ENCODE measurements at places on chromosomes 6 and 20.

- DNase-seq = peak; percentile 75
These were observed 8.3 kb downstream of the PI16 start for GRCh38 chr6:36962874-36963273.

GRCh38 chr6:156735751-156736150 is 41.4 kb upstream of the ARID1B start:
- no peak for DNase-seq

DNA sequence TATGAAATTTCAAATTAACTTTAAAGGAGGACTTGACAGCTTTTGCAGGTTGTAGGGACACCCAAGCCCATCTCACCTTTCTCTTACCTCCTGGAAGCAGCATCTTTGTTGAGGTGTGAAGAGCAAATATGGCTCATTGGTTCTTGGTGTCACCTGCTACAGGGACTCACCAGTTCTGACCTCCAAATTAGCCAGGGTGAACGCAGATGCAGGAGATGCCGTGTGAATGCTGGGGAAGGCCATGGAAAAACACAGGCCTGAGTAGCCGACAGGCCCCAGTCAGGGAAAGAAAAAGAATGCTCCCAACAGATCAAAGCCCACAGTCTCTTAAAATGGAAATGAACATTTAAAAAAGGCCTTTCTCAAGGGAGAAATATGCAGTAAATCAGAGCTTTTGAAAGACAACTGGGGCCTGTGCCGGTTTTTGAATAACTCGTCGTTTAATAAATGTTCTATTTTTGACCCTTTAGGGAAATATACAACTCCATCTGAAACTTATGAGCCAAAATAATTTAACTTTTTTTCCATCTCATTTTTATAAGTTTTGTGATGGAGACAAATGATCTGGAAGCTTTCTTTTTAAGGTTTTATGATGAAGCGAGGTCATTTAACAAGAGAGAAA is 167.5 kb downstream of the CD83 start:
- no peak for DNase-seq

- no peak for DNase-seq
These were observed 335.8 kb upstream of the NT5E start for GRCh38 chr6:85113934-85114580.

DNA sequence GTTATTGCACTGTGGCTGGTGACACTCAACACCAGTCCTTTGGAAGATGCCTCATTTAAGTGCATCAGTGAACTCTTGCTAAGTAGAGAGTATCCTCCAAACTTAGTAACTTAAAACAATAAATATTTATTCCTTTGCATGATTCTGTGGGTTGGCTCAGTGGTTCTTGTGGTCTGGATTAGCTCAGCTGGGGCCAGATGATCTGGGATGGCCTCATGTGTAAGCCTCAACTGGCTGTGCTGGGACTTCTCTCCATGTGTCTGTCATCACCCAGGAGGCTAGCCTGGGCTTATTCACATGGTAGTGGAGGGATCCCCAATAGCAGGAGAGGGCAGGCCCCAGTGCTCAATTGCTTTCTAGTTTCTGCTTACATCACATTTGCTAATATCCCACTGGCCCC is 8.3 kb downstream of the LRRN4 start:
- no peak for DNase-seq

- DNase-seq = no peak
These were observed 853.8 kb downstream of the MAFB start for GRCh38 chr20:39835130-39835842.

GRCh38 chr6:54860739-54861138 is 14.2 kb downstream of the FAM83B start:
- DNase-seq = no peak

- DNase-seq = no peak
These were observed 12.8 kb upstream of the FANCE start for GRCh38 chr6:35439308-35439707.

GRCh38 chr6:155141002-155141401 is 122.8 kb upstream of the CLDN20 start:
- DNase-seq = no peak

GRCh38 chr6:17439243-17439993 is 46.0 kb downstream of the CAP2 start:
- DNase-seq = no peak

DNA sequence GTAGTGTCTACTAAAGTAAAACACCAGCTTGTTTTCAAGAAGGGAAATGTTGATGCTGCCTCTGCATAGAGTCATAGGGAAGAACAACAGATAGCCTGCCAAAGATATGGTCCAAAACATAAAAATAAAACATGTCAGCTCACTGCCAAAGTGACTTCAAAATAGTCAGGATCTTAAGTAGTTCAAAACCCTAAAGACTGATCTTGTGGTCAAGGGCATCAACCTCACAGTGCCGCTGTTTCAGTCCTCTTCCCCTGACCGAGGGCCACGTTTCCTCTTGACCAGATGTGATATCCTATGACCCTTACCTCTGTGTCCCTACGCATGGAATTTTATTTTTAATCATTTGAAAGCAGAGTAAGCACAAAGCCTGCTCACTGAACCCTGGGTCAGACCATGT is 104.2 kb upstream of the CNKSR3 start:
- DNase-seq = no peak

DNA sequence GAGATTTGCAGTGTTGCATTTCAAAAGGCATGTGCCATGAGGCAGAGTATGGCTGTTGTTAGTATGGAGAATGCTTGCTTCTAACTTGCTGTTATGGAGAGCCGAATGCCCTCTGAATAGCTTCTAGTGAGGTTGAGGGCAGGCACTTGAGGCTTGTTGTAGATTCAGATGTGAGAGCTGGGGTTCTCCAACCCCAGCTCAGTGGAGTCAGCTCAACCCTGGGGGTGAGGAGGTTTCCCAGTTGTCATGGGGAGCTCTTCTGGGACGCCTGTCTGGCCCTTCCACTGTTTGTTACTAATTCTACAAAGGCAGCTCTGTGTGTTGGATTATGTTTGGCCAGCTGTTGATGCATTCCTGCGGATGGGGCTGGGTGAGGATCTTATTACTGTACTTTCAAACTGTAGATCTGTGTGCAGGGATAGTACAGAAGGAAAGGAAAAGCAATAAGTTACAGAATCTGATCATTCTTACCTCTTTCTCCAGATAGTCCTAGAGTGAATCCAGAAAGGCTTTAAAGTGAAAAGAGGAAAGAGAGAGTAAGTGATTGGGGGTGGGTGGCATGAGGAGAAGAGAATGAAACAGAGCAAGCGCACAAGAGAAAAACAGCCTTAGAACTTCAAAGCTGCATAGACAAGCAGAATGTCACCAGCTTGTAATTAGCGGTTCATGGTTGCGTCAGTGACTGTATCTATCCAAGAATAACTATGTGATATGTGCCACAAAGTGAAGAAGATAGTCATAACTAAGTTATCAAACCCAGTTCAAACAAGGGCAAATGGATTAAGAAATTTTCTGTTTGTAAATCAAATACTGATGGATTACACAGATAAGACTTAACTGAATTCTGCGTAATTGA is 148.7 kb downstream of the PRL start:
- no peak for DNase-seq

DNA sequence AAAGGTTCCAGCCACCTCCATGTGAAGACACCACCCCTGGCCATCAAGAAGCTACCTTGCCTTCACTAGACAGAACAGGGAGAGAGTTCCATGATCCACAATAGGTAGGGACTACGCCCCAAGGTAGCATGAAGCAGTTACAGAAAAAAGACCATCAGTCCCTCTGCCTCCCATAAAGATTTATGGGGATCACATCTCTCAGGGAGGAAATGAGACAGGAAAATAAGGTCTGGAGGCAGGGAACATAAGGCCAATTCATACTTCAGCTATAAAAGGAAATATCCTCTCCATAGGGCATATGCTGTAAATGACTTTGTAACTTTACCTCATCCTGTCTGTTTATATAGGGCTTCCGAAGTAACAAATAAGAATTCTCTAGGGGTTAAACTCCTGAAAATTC is 129.4 kb downstream of the OR2B2 start:
- DNase-seq = no peak

- no peak for DNase-seq
These were observed 23.0 kb upstream of the MYLIP start for GRCh38 chr6:16105854-16106253.

DNA sequence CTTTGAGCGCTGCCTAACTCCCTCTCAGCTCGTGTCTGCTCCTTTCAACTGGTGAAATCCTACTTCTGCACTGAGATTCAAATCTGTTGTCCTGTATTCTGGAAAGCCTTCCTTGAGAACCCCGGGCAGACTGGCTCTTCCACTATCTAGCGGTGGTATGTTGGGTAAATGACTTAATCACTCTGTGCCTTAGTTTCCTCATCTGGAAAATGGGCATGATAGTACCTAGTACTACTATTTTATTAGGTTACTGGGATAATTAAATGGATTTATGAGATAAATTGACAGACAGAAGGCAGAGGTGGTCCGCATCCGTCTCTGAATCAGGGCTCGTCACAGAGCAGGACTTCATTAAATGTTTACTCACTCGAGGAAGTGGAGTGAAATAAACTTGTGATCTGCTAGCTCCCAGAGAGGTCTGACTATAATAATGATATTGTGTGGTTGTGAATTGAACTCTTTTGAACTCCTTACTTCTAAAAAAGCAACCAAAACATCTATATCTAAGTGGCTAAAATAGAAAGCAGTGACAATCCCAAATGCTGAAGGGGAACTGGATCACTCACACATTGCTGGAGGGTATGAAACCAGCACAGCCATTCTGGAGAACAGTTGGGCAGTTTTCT is 26.6 kb downstream of the PPP1R16B start:
- DNase-seq = no peak

GRCh38 chr20:42260184-42260583 is 642.0 kb upstream of the CHD6 start:
- DNase-seq = no peak

DNA sequence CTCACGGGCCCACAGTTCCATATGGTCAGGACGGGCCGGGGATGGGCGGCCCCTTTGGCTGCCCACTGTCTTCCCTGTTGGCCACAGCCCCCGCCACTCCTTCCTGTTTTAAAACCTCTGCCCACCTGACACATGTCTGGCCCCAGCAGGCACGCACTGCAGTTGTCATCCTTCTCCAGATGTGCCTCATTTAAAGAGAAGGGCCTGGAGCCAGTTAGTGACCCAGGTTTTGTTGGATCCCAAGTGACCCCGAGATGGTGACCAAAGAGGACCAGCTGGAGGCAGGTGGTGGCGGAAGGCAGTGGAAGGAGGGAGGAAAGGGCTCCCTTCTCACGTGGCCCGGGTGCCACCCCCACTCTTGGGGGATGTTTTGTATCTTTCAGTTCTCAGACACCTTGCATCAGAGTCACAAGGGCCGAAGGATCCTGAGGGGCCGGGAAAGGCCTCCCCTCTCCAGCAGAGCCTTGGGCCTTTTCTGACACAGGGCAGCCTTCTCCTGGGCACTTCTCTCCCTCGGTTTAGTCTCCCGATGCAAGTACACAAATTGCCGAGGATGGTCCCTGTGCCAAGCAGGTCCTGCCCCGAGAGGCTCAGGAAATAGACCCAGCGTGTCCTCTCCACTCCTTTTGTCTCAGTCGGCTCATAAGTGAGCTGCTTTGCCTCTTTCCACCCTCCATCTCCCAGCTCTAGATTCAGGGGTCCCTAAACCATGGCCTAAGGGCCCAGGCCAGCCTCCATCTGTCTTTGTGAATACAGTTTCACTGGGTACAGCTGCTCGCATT is 117.6 kb downstream of the SULF2 start:
- DNase-seq = no peak

- no peak for DNase-seq
These were observed 41.3 kb downstream of the TRMT11 start for GRCh38 chr6:126027601-126028000.

- DNase-seq = no peak
These were observed 211.2 kb downstream of the MAFB start for GRCh38 chr20:40477805-40478204.

GRCh38 chr6:165231581-165232561 is 77.5 kb downstream of the C6orf118 start:
- DNase-seq = no peak

DNA sequence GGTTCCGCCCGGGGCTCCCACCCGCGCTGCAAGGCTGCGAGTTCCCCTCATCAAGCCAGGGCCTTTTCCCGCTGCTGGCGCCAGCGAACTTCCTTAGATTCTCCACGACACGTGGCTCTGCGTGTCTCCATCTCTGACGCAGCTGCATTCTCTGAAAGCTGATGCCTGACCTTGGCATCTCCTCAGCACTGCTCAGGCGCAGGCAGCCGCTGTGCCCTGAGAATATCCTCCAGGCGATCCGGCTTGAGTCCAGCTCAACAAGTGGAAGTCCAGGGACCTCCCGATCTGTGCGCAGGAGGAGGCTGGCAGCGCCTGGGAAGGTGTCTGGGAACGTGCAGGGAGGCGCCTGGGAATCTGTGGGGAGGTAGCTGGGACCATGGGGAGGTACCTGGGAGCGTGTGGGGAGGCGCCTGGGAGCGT is 171.2 kb upstream of the THBS2 start:
- DNase-seq = no peak

- no peak for DNase-seq
These were observed 77.4 kb upstream of the ELOVL5 start for GRCh38 chr6:53426117-53426516.

- DNase-seq = no peak
These were observed 101.1 kb downstream of the DLGAP4 start for GRCh38 chr20:36407199-36407733.

- no peak for DNase-seq
These were observed 12.7 kb upstream of the PRELID3B start for GRCh38 chr20:59055302-59055701.

DNA sequence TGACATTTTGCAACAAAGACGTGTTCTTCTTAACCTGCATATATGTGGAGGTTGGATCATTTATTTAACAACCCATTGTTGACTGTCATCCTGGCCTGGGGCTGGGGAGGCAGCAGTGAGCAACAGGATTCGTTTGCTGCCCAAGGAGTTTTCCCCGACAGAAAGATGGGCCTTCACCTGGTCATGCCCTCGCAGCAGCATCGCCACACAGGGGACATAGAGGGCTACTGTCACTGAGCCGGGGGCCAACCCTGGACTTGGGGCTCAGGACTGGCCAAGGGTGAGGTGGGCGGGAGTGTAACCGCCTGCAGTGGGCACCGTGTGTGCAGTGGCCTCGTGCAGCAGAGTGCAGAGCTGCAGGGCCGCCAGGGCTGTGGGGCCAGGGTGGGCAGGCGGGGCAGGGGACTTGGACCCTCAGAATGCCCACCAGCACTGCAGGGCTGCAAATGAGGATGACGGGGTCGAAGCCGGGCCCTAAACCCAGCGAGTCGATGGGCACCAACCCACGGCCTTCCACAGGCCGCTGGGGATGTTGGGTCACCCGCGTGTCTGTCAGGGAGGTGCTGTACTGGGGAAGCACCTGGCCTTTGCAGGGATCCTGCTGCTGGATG is 11.8 kb downstream of the DUSP22 start:
- DNase-seq = no peak

GRCh38 chr6:64012351-64013001 is 376.9 kb downstream of the PHF3 start:
- DNase-seq = no peak

DNA sequence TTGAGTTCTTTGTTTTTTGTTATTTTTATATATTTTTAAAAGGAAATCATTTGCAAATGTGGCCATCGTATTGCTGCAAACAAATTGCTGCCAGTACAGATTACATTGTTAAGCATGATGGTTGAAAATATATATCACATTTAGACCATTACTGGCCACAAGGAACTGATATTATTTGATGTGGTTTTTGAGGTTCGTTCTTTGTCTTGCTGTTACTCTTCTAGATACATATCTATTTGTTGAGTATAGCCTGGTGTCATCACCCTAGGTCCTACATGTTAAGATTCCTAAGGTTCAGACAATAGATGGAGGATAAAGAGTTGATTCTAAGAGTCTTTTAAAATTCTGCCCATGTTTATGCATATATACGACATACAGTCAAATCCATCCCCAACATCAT is 306.0 kb downstream of the FARS2 start:
- DNase-seq = no peak

GRCh38 chr6:422433-423054 is 31.0 kb downstream of the IRF4 start:
- DNase-seq = peak; percentile 91

Measured in GM19239 (cell line).